ENCODE measurements at places on chromosomes 16 and 17. TPM values are rescaled to one million over a fixed set of nuclear protein-coding genes. Genes with fewer than 3 reads are reported as not detected.

DNA sequence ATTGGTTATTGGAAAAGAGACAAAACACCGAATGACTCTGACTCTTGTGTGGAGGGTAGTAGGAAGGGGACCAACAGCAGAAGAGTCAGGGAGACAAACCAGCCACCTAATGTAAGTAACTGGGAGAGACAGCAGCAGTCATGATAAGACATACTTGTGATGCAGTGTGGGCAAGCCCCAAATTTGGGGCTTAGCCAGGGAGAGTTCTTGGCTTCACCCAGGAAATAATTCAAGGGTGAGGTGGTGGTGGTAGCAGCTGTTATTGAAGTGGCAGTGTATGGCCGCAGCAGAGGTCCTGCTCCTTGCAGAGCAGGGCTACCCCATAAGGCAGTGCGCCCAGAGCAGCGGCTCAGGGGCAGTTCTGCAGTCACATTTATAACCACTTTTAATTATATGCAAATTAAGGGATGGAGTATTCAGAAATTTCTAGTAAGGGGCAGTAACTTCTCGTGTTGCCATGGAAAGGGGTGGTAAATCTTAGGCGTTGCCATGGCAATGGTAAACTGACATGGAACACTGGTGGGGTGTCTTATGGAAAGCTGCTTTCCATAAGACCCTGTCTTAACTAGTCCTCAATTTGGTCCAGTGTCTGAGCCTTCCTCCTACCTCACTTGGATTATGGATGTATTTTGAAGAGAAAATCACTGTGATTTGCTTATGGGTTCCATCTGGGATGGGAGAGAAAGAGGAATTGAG lies 317.1 kb downstream of the PHKB start:
- no peaks in the 10 kb centered on the region for H3K36me3 ChIP-seq
- peaks cover 3% of the 10 kb centered on the region for H3K4me1 ChIP-seq
- H3K4me3 ChIP-seq = no peak overlapping the region
- no peak for DNase-seq
- no peak overlapping the region for H3K27ac ChIP-seq
- H3K27me3 ChIP-seq = no peaks in the 10 kb centered on the region

GRCh38 chr16:58481931-58482330 lies 18.0 kb upstream of the NDRG4 start:
- peaks cover 4% of the 10 kb centered on the region for H3K27me3 ChIP-seq
- H3K4me3 ChIP-seq = no peak overlapping the region
- H3K4me1 ChIP-seq = no peaks in the 10 kb centered on the region
- H3K27ac ChIP-seq = no peak overlapping the region
- no peaks in the 10 kb centered on the region for H3K36me3 ChIP-seq

DNA sequence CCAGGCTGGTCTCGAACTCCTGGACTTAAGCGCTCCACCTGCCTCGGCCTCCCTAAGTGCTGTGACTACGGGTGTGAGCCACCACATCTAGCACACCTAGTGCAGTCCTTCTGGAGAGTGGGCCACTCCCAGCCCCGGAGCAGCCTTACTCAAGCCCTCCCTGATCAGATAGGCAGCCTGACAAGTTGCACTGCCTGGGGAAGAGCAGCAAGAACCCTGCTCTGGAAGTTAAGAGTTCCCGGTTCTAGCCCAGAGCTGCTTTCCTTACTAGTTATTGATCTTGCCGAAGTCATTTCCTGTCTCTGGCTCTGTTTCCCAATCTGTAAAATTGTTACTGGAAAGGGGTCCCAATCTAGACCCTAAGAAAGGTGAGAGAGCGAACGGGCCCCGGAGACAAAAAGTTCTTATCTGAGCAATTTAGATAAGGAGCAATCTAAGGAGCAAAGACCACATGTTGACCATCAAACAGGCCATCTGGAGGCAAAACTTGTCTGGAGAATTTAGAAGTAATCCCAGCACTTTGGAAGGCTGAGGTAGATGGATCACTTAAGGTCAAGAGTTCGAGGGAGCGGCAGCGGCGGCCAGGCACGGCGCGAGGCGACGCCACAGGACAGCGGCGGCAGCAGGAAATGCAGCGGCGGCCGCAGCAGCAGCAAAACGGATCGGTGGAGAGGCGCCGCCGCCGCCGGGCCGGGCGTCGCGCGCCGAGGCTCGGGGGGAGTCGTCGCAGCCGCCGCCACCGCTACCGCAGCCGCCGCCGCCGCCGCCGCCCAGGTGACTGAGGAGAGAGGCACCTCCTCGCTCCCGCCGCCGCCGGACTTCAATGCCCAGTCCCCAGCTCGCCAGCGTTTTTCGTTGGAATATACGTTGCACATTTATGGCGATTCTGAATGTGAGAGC lies 4.3 kb upstream of the NAGLU start:
- peaks cover 47% of the 10 kb centered on the region for H3K4me1 ChIP-seq
- H3K27ac ChIP-seq = peak overlapping the region; percentile 79
- no peaks in the 10 kb centered on the region for H3K36me3 ChIP-seq
- H3K27me3 ChIP-seq = no peaks in the 10 kb centered on the region
- DNase-seq = no peak

DNA sequence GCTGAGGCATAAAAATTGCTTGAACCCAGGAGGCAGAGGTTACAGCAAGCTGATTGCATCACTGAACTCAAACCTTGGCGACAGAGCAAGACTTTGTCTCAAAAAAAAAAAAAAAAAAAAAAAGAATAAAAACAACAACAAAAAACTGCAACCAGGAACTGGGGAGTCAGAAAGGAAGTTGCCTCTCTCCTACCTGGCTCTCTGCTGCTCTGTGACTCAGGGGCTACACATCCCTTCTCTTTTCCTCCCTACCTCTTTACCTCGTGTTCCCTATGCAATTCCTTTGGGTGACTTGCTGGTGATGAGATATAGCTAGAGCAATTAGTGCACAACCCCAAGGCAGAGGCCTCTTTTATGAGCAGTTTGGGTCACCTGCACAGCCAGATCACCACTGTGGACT lies 95.9 kb downstream of the ABCC1 start:
- H3K27ac ChIP-seq = no peak overlapping the region
- no peaks in the 10 kb centered on the region for H3K4me1 ChIP-seq
- H3K4me3 ChIP-seq = no peak overlapping the region
- no peaks in the 10 kb centered on the region for H3K27me3 ChIP-seq
- peaks cover 74% of the 10 kb centered on the region for H3K36me3 ChIP-seq

DNA sequence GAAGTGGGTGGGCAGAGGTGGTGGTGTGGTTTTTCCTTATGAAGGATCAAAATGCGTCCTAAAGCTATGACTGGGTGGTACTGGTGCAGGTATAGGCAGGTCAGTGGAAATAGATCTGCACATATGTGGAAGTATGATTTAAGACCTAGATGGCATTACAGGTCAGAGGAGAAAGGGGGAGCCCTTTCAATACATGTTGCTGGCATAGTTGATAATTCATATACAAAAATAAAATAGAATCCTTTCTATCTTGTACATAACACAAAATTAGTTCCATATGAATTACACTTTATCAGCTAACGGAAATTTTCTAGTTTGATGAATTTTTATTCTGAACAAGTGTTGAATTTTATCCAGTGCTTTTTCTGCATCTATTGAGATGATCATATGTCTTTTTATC lies 20.8 kb upstream of the PIK3R5 start:
- no peaks in the 10 kb centered on the region for H3K36me3 ChIP-seq
- no peaks in the 10 kb centered on the region for H3K4me1 ChIP-seq
- no peak for DNase-seq
- H3K4me3 ChIP-seq = no peak overlapping the region

DNA sequence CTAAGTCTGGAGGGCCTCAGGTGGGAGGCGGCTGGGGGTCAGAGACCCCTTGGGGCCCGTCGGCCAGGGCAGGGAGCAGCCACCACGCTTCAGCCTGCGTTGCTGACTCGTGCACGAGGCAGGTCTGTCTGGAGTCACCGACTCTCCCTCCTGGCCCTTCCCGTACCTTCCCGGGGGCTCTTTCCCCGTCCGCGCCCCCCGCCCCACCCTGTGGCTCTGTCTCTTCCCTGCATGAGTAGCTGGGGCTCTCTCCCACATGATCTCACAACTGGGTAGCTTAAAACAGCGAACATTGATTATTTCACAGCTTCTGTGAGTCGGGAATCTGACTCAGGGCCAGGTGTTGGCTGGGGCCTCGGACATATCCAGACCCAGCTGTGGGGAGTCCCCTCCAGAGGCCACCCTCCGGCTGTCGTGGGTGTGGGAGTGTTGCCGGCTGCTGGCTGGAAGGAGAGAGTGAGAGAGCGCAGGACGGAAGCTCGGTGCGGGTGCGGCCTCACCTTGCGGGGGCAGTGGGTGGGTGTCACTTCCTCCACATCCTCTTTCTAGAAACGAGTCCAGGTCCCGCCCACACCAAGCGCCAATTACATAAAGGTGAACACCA lies 17.3 kb downstream of the BAHCC1 start:
- H3K27ac ChIP-seq = no peak overlapping the region
- H3K27me3 ChIP-seq = no peaks in the 10 kb centered on the region
- H3K4me3 ChIP-seq = no peak overlapping the region

DNA sequence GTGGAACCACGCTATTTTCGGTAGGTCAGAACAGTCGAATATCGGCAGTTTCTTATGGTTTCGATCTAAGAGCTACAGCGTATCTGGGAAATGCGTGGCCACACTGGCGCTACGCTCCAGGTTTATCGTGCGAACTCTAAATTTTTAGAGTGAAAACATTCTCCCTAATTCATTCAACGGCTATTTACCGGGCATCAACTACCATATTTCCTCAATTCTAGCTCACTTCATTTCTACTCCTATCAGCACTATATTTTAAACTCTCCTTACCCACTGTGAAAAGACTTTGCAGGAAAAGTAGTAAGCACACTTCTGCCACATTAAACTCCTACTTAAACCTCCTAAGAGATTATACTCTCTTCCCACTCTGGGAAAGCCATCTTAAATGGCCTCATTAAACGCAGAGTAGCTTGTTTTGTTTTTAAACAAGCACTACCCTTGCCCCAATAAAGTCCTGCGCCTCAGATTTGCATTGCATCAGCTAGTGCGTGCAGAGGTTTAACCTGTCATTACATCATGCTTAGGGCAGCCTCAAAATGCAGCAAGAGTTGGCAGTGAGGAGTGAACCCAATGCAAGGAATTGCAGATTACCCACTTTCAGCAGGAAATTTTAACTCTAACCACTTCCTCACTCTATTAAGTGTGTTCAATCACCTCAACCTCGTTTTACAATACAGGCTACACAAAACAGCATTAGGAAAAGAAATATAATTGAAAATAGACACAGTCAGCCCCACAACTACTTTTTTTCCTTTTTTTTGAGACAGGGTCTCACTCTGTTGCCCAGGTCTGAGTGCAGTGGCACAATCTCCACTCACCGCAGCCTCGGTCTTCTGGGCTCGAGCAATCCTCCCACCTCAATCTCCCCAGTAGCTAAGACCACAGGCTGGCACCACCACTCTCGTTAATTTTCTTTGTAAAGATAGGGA lies 18.8 kb downstream of the SIAH1 start:
- H3K27ac ChIP-seq = peak overlapping the region; percentile 93
- no peaks in the 10 kb centered on the region for H3K27me3 ChIP-seq
- H3K36me3 ChIP-seq = peaks cover 9% of the 10 kb centered on the region
- H3K4me3 ChIP-seq = peak overlapping the region; percentile 70
- no peak for DNase-seq

DNA sequence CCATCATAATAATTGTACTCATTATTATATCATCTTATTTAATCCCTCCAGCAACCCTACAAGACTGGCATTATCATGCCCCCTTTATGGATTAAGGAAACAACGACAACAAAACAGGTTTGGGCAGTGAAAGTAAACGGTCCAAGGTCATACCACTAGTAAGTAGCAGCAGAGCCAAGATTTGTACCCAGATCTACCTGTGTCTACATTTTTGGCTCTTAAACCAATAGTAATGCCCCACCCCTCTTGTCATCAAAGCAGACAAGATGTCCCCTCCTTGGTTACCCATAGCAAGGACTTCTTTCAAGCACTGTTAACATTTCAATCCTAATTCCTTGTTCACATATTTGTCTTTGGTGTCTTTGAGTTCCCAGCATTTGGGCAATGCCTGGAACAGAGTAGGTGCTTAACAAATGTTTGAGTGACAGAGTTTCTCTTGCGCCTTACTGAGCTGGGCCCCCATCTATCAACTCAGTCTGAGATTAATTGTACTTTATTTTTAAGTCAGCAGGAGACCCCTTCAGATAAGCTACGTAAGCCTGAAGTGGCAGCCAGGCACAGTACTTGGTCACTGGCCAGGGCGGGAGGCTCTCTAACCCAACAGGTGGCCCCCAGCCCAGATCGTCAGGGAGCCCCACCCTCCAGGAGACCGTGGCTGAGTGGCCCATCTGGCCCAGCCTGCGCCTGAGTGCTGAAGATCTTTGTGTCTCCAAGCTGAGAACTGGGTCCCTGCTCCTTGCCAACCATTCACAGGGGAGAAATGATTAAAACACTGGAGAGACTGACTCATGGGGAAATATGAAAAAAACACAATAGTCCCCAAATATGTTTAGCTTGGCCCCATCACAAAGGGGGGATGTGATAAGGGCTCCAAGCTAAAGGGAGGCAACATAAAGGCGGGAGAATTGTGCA lies 75.8 kb downstream of the AXIN2 start:
- H3K36me3 ChIP-seq = no peaks in the 10 kb centered on the region
- no peak overlapping the region for H3K4me3 ChIP-seq
- H3K27ac ChIP-seq = no peak overlapping the region

DNA sequence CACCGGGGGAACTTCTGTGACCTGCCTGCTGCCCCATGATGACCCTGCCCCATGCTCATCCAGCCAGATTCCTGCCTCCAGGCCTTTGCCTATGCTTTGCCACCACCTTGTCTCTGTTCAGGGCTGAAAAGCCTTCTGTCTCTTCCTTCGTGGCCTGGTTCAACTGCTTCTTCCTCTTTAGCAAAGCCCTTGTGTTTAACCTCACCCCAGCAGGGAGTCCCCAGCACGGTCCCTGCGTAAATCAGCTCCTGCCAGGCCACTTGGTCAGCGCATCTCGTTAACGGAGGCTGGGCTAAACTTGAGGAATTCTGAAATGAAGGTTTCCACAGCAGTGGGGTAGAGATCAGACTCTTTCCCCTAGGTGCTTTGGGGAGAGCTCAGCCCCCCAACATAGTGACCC lies 16.1 kb upstream of the KCNJ12 start:
- H3K36me3 ChIP-seq = no peaks in the 10 kb centered on the region
- no peak for DNase-seq
- no peaks in the 10 kb centered on the region for H3K27me3 ChIP-seq

DNA sequence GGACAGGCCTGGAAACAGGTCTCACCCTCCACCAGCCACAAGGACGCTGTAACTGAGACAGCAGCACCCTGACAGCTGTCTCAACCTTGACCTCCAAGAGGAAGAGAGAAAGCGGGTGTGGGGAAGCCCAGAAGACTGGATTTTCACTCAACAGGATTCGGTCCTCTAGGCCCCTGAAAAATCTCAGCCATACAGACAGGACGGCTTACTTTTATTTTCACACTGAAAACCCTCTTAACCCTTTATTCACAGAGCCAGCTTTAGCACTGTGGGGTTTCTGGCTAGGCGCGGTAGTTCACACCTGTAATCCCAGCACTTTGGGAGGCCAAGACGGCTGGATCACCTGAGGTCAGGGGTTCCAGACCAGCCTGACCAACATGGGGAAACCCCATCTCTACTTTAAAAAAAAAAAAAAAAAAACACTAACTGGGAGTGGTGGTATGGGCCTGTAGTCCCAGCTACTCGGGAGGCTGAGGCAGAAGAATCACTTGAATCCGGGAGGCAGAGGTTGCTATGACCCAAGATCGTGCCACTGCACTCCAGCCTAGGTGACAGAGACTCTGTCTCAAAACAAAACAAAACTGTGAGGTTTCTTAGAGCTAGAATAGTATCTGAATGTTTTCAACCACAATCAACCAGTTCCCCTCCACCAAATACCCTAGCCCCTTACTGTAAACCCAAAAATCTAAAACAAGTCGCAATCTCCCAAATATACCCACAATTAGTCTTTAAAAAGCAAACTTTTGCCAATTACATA lies 5.3 kb downstream of the ANKRD11 start:
- H3K27me3 ChIP-seq = no peaks in the 10 kb centered on the region
- H3K4me3 ChIP-seq = no peak overlapping the region
- DNase-seq = no peak
- no peaks in the 10 kb centered on the region for H3K36me3 ChIP-seq
- H3K27ac ChIP-seq = no peak overlapping the region
- H3K4me1 ChIP-seq = peaks cover 66% of the 10 kb centered on the region

Gene TBC1D3K
- total RNA-seq = not detected

Gene HBA2
- 13.0 TPM for total RNA-seq

Gene CDH1
- total RNA-seq = 175 TPM

Gene RAMP2
- 16.2 TPM for total RNA-seq

Data from suprapubic skin (tissue), 4 donors.